ENCODE measurements at places on chromosomes 5 and 9. TPM values are rescaled to one million over a fixed set of nuclear protein-coding genes. Genes with fewer than 3 reads are reported as not detected.

The DMRTA1 gene
- 0.20 TPM for total RNA-seq

The WNT8A gene
- not detected for total RNA-seq

The IL3 gene
- total RNA-seq: not detected

The IFNB1 gene
- not detected for total RNA-seq

The PTGR1 gene
- 18.8 TPM for total RNA-seq

The PCDHGB1 gene
- 0.92 TPM for total RNA-seq

The CDO1 gene
- total RNA-seq: 2.2 TPM

The RGS7BP gene
- total RNA-seq: 0.46 TPM

The RAPGEF1 gene
- total RNA-seq: 275 TPM

The BARHL1 gene
- not detected for total RNA-seq

The PAX5 gene
- not detected for total RNA-seq

The CDH18 gene
- not detected for total RNA-seq

The CANX gene
- total RNA-seq: 285 TPM

- no peaks in the 10 kb centered on the region for H3K27me3 ChIP-seq
- no peaks in the 10 kb centered on the region for H3K4me1 ChIP-seq
- H3K27ac ChIP-seq: no peak overlapping the region
- H3K36me3 ChIP-seq: no peaks in the 10 kb centered on the region
- DNase-seq: no peak
Measured at GRCh38 chr5:6843821-6844220, 130.6 kb downstream of the TENT4A start.

GRCh38 chr5:169029661-169030274, 271.2 kb downstream of the SLIT3 start:
- H3K36me3 ChIP-seq: no peaks in the 10 kb centered on the region
- no peak for DNase-seq
- H3K4me3 ChIP-seq: no peak overlapping the region
- H3K4me1 ChIP-seq: no peaks in the 10 kb centered on the region
- no peak overlapping the region for H3K27ac ChIP-seq

DNA sequence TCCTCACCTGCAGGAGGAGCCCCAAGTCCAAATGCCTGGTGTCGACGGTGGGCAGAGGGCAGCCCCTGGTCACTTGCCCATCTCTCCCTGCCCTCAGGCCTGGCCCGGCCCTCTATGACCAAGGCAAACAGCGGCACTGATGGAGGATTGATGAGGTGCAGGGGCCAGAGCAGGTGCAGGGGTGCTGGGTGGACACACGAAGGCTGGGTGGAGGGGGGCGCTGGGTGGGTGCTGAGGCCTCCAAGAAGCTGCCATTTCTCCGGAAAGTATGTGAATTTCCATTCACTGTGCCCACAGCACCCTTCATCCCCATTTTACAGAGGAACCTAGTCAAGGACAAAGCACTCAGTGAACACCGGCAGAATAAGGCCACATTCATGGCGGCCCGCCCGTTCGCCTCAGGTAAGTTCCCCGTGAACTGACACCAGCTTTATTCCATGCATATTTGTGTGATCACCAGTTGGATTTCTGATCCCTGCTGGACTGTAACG, 143.8 kb upstream of the PPP1R26 start:
- H3K4me1 ChIP-seq: no peaks in the 10 kb centered on the region
- no peaks in the 10 kb centered on the region for H3K36me3 ChIP-seq
- DNase-seq: no peak
- no peak overlapping the region for H3K4me3 ChIP-seq
- no peaks in the 10 kb centered on the region for H3K27me3 ChIP-seq

DNA sequence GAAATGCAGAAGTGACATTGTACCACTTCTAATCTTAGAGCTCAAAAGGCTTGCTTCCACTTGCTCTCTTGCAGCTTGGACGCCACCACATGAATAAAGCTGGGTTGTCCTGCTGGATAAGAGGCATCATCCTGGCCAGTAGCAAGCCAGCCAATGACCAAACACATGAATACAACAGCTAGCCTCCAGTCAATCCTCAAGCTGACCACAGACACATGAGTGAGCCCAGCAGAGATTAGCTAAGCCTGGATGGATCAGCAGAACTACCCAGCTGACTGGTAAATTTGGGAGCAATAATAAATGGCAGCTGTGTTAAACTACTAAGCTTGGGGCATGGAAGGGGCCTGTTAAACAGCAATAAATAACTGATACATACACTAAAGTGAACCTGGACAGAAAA, 121.1 kb upstream of the SLC12A2 start:
- DNase-seq: no peak
- H3K27ac ChIP-seq: no peak overlapping the region
- no peak overlapping the region for H3K4me3 ChIP-seq
- H3K4me1 ChIP-seq: peaks cover 21% of the 10 kb centered on the region

DNA sequence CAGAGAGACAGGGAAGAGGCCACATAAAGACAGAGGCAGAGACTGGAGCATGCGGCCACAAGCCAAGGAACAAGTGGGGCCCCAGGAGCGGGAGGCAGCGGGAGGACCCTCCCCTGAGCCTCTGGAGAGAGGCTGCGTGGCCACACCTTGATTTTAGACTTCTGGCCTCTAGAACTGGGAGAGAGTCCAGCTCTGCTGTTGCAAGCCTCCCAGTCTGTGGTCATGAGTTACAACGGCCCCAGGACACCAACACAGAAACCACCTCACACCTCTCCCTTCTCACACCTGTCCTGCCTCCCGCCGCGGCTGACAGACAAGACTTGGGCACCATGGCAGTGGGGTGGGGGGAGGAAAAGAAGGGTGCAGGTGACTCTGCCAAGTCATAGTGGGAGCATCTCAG, 2.2 kb downstream of the INPP5E start:
- peaks cover 26% of the 10 kb centered on the region for H3K4me1 ChIP-seq
- peak overlapping the region; percentile 95 for H3K4me3 ChIP-seq
- no peaks in the 10 kb centered on the region for H3K27me3 ChIP-seq
- H3K27ac ChIP-seq: no peak overlapping the region

DNA sequence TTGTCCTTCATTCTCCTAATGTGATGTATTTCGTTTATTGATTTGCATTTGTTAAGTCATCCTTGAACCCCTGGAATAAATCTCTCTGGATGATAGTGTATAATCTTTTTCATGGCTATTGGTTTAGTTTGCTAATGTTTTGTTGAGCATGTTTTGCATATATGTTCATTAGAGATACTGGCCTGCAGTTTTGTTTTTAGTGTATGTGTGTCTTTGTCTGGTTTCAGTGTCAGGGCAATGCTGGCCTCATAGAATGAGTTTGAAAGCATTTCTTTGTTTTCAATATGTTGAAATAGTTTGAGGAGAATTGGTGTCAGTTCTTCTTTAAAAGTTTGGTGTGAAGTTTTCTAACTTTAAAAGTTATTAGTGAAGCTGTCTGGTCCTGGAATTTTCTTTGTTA, 149.6 kb upstream of the ATP10B start:
- H3K4me3 ChIP-seq: no peak overlapping the region
- no peaks in the 10 kb centered on the region for H3K27me3 ChIP-seq
- DNase-seq: no peak
- H3K36me3 ChIP-seq: no peaks in the 10 kb centered on the region
- no peaks in the 10 kb centered on the region for H3K4me1 ChIP-seq
- H3K27ac ChIP-seq: no peak overlapping the region

DNA sequence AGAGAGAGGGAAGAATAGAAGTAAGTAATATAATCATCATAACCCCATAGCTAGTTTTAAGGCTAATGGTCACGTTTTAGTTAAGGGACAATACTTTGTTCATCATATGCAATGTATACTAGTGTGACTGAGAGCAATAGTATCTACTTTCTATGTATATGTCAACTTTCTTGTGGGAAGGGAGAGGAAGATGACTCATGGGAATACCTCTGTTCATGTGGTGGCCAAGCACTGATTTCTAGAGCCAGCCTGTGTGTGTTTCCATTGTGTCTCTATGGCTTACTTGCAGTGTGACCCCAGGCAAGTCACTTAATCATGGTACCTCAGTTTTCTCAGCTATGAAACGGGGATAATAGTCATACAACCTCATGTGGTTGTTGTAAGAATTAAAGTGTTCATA, 639.6 kb downstream of the CETN3 start:
- no peaks in the 10 kb centered on the region for H3K36me3 ChIP-seq
- no peak overlapping the region for H3K27ac ChIP-seq
- H3K4me1 ChIP-seq: no peaks in the 10 kb centered on the region
- H3K4me3 ChIP-seq: no peak overlapping the region
- no peaks in the 10 kb centered on the region for H3K27me3 ChIP-seq
- no peak for DNase-seq

GRCh38 chr5:116883875-116884274, 309.3 kb upstream of the SEMA6A start:
- no peak overlapping the region for H3K27ac ChIP-seq
- H3K36me3 ChIP-seq: no peaks in the 10 kb centered on the region
- no peak overlapping the region for H3K4me3 ChIP-seq
- DNase-seq: no peak
- no peaks in the 10 kb centered on the region for H3K4me1 ChIP-seq
- H3K27me3 ChIP-seq: no peaks in the 10 kb centered on the region

- H3K27ac ChIP-seq: no peak overlapping the region
- no peaks in the 10 kb centered on the region for H3K27me3 ChIP-seq
- H3K4me3 ChIP-seq: no peak overlapping the region
Measured at GRCh38 chr5:93069276-93069675, 511.7 kb downstream of the NR2F1-AS1 start.

- no peak for DNase-seq
- no peak overlapping the region for H3K4me3 ChIP-seq
- no peaks in the 10 kb centered on the region for H3K36me3 ChIP-seq
- no peaks in the 10 kb centered on the region for H3K27me3 ChIP-seq
Measured at GRCh38 chr9:127142291-127142690, 19.9 kb upstream of the ANGPTL2 start.

DNA sequence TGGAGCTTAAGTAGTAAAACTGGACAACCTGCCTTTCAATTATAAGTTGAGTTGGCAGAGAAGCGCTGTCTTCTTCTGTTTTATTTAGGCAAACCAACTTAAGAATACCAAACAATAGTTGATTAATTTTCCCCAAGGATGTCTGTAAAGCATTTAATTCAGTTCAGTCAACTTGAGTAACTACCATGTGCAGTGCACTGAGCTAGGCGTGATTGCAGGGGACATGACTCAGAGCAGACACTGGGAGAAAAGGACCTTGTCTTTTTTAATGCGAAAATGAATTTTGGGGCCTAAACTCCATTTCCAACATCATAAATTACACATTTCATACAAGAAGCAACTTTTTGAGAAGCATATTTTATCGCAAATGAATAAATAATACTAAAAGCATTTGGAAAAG, 66.3 kb downstream of the FBXL7 start:
- H3K4me1 ChIP-seq: no peaks in the 10 kb centered on the region
- H3K36me3 ChIP-seq: no peaks in the 10 kb centered on the region

DNA sequence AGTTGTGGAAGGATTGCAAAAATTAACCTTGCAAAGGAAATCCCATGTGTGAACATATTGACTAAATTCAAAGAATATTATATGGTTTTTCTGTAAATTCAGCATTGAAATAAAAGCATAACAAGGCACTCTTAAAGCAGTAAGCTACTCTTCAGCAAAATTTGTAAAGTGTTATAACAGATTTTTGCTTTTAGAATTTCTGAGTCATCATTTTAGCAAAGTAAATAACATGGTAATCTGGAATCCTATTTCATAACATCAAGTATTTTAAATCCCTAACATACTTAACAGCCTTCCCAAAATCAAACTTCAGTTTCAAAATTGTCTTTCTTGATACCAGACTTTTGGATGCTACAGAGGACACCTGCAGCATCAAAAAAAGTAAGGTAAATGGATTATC, 436.0 kb upstream of the CDH9 start:
- no peaks in the 10 kb centered on the region for H3K36me3 ChIP-seq
- H3K27ac ChIP-seq: no peak overlapping the region
- no peaks in the 10 kb centered on the region for H3K27me3 ChIP-seq

DNA sequence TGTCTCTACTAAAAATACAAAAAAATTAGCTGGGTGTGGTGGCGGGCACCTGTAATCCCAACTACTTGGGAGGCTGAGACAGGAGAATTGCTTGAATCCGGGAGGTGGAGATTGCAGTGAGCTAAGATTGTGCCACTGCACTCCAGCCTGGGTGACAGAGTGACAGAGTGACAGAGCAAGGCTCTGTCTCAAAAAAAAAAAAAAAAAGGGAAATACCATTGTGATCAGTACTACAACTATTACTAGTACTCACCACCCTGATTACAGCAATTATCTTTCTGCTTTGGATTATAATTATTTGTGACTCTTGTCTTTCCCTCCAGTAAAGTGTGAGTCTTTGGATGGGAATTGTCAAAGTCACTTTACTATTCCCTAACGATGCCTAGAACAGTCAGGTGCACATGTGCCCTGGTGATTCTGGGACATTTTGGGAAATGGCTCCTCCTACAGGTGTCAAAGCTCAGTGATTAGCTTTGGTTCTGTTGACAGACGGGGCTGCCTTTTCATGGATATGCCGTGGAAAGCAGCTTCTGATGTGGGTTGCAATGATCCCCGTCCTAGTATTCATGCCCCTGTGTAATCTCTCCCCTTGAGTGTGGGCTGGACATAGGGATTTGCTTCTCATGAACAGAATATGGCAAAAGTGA, 31.8 kb upstream of the FRRS1L start:
- no peak for DNase-seq
- no peak overlapping the region for H3K27ac ChIP-seq
- H3K4me3 ChIP-seq: no peak overlapping the region
- no peaks in the 10 kb centered on the region for H3K27me3 ChIP-seq
- no peaks in the 10 kb centered on the region for H3K36me3 ChIP-seq

Measured in psoas muscle (tissue), 8 donors.